ENCODE measurements at places on chromosomes 1 and 21.

GRCh38 chr1:101124405-101124804, 98.8 kb upstream of the DPH5 start:
- DNase-seq: no peak

GRCh38 chr1:82153272-82153629, 352.5 kb downstream of the ADGRL2 start:
- DNase-seq: peak; percentile 27

- DNase-seq: no peak
These were observed 918 bp downstream of the IFNLR1 start for GRCh38 chr1:24186031-24186710.

- peak; percentile 71 for DNase-seq
These were observed 333.1 kb upstream of the CHRM3 start for GRCh38 chr1:239053279-239053678.

DNA sequence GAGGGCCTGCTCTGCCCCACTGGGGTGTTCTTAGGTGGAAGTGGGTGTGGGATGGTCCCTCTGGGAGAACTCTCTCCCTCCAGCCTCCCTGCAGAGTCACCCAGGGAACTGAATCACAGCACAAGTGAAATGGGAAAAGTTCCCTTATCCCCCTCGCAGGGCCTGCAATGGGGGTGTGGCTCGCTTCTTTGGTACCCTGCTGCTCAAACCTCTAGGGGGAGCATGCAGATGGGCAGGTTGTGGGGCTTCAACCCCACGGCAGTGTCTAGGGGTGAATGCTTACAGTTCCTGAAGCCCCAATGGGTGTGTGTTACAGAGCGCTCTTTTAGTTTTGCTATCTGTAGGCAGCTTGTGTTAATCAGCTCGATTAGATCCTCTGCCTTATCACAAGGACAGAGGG, 59.0 kb upstream of the TINAGL1 start:
- no peak for DNase-seq
